ENCODE measurements at places on chromosomes 2 and 18.

DNA sequence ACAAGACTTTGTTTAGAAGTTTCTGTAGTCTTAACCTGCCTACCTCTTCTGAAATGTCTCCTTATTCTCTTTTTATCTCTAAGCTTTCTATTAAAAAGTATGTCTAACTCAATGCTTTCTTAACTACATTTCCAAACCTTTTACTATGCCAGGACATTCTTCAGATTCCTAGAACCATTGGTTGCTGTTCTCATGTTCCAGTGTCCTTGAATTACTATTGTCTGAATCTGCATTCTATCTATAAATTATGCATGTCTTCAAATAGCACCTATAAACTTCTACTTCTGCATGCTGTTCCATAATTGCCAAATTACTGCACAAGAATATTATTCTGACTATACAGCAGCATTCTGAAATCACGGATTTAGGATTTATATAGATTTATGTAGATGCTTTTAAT is 166.0 kb upstream of the VWC2L start:
- no peak for DNase-seq

DNA sequence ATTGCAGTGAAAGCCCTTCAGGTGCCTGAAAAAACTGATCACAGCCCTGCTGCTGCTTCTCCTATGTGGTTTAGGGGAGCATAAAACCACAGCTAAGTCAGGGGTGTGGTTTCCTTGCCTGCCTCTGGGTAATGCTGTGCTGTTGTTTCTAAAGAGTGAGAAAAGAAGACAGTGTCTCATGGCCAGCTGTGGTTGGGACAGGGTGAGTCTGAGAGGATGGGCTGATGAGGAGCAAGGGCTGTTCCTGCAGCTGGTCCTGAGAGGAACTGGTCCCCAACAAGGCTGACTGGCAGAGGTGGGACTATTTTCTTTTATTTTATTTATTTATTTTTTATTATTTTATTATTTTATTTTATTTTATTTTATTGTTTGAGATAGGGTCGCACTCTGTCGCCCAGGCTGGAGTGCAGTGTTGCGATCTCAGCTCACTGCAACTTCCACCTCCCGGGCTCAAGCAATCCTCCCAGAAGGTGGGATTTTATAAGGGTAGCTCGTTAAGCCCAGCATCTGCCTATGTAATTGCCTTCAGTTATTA is 236.7 kb downstream of the FHOD3 start:
- no peak for DNase-seq

DNA sequence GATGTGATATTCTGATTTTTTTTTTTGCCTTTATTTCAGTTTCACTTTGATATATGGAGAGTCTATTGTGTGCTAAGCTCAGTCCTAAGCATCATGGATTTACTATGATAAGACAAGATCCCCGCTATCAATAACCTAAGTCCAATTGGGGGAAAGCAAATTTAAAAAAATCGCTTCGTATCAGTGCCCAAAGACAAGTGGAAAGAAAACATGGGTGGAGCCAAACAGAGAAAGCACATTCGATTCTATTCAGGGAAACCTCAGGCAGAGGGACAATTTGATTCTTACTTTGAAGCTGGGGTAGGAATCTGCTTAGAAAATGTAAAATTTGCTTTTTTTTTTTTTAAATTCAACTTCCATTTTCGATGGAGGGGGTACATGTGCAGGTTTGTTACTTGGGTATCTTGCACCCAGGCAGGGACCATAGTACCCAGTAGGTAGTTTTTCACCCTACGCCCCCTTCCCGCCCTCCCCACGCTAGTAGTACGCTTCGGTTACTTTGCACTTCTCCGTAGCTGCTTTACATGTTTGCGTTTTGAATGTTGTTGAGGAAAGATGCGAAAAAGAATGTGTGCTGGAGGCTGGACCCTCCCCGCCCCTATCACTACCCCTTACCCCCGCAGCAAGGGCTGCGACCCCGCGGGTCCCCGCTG is 12.4 kb downstream of the KIF5C start:
- no peak for DNase-seq

GRCh38 chr2:15830937-15831549 is 109.3 kb upstream of the MYCN start:
- no peak for DNase-seq

DNA sequence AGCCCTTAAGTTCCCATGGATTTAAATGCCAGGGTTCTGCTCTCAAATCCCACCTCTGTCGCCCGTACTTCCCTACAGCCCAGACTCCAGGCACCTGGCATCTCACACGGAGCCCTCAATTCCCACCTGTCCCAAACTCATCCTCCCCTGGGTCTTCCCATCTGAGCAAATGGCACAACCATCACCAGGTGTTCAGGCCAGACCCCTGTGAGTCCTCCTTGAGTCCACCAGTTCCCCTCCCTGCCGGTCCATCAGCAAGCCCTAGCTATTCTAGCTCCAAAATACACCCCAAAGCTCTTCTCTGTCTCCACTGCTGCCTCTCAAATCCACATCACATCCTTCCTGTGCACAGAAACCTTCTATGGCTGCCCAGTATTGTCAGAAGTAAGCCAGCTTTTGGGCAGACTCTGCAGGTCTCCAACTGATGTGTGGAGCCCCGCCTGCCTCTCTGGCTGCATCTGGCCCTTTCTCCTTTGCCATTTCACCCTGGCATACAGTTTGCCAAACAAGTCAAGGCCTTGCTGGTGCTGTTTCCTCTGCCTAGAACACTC is 67.7 kb downstream of the DNMT3A start:
- DNase-seq, result no peak

DNA sequence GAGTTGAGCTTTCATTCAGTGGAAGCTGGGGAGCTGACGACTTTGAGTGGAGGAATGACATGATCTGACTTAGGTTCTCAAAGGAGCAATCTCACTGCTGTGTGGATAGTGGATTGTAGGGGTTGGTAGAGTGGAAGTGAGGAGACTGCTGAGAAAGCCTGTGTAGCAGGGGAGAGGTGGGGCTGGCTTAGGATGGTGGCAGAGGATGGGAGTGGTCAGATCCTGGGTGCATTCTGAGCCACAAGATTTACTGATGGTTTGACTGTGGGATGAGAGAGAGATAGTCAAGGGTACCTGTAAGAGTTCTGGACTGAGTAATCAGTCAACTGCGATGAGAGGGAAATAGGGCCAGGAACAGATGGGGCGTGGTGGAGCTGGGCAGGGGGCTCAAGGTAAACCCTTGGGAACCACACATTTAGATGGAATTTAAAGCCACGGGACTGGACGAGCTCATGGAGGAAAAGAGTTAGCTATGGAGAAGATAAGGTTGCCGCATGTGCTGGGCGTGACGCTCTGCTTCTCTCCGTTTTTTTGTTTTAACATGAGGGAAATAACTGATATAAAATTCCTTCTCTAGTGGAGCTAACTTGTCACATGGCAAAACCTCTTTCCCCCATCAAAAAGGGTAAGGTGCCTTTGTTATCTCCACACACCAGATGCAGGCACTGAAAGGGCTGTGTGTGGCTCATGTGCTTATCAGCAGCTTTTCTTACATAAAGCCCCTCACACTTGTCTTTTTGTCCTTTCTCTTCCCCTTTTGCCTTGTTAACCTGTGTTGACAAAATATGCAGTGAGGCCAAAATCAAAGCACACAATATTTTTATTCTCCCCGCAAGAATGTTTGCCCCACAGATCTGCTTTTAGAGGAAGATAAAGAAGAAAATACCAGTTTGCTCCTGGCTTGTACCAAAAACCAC is 379.8 kb downstream of the TSN start:
- DNase-seq, result no peak

DNA sequence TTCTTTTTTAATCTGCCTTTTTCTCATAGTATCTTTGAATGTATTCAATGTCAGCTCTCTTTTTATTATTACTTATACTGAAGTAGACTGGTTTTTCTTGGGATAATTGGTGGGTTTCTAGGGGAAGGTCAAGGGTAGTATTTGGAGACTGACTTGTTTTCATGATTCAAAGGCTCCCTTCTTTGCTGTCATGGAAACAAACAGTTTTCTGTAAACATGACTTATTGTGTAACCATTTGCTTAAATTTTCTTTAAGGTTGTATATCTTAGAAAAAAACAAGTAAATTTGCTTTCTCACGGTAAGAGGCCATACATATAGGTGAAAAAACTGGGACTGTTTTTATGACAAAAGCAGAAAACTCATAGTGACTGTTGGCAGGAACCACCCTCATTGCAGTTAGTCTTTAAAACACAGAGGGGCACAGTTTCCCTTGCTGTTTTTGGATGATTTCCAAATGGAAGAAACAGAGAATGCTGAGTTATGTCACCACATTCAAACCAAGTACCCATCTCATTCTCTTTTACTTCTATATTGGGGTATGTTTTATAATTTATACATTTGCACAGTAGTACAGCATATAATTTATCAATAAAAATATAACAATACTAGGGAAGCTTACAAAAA is 5.8 kb upstream of the RDH14 start:
- DNase-seq, result no peak

- no peak for DNase-seq
Observed at GRCh38 chr2:33111002-33111446, 164.3 kb downstream of the LTBP1 start.

DNA sequence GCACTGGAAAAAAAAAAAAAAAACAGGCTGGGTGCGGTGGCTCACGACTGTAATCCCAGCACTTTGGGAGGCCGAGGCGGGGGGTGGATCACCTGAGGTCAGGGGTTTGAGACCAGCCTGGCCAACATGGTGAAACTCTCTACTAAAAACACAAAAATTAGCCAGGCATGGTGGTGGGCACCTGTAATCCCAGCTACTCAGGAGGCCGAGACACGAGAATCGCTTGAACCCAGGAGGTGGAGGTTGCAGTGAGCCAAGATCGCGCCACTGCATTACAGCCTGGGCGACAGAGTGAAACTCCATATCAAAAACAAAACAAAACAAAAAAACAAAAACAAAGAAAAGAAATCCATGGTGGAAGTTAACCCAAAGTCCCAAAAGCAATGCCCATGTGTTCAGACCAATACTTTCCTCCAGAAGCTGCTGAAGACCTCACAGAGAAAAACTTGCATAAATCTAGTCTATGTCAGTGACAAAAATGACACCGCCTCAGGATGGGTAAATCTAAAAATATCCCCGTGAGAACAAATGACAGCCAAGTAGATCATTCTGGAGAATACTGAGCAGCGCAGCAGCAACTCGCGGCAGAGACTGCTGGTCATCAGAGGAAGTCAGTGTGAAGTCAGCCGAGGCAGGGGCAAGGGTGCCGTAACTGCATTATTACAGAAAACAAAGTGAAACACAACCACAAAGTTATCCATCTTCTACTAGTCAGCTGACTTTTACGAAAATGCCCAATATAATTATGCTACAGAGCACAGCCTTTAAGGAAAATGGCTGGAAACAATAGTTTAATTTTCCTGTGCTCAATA is 41.0 kb downstream of the LPIN2 start:
- DNase-seq, result peak; percentile 95

DNA sequence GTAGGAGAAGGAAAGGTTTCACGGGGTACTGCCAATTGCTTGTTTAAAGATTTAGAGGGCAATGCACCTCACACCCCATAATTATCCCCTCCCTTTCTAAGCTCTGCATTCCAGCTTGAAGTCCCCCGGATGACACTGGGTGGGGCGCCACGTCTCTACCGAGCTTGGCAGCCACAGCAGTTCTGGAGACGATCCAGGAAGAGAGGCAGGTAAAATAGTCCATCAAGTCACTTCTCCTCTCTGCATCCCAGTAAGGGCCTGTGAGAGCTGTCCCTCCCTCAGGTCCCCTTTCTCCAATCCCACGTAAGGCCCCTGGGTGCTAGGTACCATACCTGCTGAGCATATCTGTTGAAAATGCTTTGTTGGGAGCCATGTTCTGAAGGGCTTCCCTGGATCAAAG is 65.7 kb downstream of the CAPN13 start:
- no peak for DNase-seq

DNA sequence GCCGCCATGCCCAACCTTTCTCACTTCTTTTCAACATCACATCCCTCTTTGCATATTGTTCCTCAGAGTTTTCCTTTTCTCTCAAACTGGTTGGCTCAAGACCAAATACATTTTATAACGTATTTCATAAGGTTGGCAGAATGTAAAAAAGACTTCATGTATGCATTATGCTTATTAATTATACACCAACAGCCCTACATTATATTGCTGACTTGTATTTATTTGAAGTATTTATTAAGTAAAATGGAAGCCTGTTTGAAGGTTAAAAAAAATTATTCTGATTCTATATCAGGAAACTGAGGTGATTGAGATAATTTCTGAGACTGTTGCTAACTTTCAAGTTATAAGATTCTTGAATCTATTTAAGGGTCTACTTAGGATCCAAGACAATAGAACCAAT is 208.0 kb upstream of the KCNH7 start:
- DNase-seq, result no peak

DNA sequence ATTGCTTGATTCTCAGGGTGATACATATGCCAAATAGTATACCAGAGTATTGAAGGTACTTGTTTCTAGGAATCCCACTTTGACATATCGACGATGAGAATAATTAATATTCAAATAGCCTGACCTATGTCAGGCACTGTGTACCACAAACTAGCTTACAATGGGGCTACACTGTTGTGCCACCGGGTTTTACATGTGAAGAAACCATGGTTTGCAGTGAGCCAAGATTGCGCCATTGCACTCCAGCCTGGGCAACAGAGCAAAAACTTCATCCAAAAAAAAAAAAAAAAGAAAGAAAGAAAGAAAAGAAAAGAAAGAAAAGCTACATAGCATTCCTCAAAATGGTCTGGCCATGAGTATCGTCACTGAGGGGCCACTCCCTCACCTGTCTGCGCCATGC is 25.5 kb downstream of the GYPC start:
- DNase-seq, result no peak

GRCh38 chr2:240997856-240998705 is at the start of gene SNED1:
Gene SNED1, plus strand, starts transcription at chr2:240998618. Its CDS starts 220 bp downstream, at chr2:240998838.
- peak; percentile 87 for DNase-seq

DNA sequence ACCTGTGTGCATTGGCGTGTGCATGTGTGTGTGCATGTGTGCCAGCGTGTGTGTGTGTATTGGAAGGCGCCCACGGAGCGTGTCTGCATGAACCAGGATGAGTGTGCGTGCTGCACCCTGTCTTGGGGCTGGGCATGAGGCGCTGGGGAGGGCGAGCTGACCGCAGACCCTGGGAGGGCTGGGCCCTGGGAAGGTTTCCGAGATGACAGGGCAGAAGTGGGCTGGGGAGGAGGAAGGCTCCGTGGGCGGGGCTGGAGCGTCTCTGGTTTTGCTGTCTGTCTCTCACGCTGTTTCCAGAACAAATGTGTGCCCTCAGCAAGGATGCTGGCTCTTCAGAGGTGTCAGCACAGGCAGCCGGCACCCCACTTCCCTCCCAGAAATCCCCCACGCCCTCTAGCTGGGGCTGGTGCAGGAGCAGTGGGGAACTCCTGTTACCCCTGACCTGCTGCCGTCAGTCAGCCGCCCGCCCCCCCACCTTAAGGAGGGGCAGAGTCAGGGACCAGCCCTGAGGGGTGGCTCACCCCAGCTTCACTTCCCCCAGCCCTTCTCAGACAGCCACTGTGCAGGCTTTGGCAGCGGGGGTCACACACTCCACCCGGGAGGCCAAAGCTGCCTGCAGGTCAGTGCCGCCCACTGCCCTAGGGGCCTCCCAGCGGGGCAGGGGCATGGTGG is at the start of gene GPR35:
GPR35 (plus strand) TSS at position 531 of the 672 bp plus-strand sequence. CDS start 4,473 bp downstream, outside the sequence.
- peak; percentile 96 for DNase-seq

DNA sequence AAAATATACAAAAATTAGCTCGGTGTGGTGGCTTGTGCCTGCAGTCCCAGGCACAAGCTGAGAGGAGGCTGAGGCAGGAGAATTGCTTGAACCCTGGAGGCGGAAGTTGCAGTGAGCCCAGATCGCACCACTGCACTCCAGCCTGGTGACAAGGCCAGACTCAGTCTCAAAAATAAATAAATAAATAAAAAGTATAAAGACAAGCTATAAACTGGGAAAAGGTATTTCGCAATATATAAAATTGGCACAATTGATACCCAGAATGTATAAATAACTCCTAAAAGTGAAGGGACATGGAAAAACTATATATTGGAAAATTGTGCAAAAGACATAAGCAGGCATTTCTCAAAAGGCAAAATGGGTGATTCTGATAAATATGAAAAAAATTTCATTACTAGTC is 657.9 kb upstream of the SLC8A1 start:
- no peak for DNase-seq
